SK-N-SH treated with all-trans-retinoic acid at 6 μM for 48 hours (cell line): ENCODE measurements at places on chromosomes 1 and 21.
A peak's percentile ranks its signal among the peaks of the same experiment; 100 is the strongest.

DNA sequence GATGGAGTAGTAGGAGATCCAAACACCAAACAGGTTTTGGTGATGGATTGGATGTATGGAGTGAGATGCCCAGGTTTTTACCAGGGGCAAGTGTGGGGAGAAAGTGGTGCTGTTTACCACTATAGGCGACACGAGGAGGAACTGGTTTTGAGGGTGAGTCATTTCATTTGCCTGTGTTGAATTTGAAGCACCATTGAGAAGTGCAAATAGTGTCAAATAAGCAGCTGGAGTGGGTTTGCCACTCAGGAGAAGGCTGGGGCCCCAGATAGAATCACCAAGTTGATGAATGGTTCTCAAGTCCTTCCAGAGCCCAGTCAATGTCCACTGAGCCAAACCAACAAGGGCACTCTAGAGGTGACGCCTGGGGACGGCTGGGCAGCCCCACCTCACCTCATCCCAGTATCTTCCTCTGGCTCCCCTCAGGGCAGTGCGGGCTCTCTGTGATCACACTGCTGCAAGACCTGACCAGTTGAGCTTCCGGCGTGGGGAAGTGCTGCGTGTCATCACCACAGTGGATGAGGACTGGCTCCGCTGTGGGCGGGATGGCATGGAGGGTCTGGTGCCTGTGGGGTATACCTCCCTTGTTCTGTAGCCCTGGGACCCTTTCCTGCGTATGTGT is 9.4 kb downstream of the RUSC1 start:
- ATAC-seq: no peak

- ATAC-seq: no peak
These were observed 6.8 kb downstream of the HES2 start for GRCh38 chr1:6412896-6413295.

- ATAC-seq: peak; percentile 86
These were observed 109.5 kb upstream of the SIM2 start for GRCh38 chr21:36589352-36589971.

GRCh38 chr1:111988377-111988742 is 1.1 kb downstream of the KCND3 start:
- ATAC-seq: no peak

DNA sequence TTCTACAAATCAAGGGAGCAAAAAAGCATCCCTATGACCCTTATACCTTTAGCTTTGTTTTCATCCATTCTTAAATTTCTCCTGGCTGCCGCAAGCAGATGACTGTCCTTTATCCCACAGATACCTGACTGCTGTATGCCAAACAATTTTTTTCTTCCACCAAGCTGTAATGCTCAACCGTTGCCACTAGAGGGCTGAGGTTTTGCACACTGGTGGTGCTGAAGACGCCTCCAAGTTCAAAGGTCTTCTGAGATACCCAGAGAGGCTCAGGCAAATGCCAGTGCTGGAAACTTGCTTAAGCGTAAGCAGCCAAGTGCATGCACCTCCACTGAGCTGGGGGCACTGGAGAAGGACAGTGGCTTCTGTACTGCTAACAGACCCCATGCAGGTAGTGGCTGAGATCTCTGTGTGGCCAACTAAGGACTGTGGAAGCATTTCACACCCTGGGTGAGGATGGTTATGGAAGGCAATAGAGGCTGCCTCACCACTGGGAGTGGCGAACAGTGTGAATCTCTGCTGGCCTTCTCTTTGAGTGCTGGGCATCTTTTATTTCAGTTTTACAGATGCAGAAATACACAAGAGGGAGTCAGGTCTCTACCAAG is 28.5 kb downstream of the CNIH3 start:
- ATAC-seq: peak; percentile 81

DNA sequence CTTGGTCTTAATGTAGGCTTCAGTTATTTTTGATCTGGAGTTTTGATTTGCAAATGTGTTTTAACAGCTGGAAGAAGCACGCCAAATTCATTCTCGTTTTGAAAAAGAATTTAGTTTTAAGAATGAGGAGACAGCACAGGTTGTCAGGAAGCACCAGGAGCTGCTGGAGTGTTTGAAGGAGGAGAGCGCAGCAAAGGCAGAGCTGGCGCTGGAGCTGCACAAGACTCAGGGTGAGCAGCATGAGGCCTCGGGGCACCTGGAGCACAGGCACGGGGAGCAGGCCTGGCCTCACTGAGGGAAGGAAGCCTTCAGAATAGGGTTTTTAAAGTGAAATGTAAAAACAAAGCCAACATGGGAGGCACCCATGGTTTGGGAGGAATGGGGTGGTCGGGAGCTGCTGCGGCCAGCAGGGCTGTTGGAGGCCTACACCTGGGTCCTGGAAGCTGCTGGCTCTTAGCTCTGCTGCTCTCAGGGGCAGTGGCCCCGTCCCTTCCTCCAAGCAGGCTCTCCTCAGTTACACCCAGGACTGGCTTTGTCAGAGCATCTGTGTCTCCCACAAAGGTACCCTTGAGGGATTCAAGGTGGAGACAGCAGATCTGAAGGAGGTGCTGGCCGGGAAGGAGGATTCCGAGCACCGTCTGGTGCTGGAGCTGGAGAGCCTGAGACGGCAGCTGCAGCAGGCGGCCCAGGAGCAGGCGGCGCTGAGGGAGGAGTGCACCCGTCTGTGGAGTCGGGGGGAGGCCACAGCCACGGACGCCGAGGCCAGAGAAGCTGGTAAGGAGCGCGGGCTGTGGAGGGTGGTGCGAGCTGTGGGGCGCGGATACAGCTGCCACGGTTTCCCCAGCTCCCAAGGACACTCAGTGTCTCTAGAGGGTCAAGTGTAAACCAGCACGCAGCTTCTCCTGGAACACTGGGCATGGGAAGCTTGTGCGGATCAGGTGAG is 66.9 kb downstream of the PCNT start:
- no peak for ATAC-seq

DNA sequence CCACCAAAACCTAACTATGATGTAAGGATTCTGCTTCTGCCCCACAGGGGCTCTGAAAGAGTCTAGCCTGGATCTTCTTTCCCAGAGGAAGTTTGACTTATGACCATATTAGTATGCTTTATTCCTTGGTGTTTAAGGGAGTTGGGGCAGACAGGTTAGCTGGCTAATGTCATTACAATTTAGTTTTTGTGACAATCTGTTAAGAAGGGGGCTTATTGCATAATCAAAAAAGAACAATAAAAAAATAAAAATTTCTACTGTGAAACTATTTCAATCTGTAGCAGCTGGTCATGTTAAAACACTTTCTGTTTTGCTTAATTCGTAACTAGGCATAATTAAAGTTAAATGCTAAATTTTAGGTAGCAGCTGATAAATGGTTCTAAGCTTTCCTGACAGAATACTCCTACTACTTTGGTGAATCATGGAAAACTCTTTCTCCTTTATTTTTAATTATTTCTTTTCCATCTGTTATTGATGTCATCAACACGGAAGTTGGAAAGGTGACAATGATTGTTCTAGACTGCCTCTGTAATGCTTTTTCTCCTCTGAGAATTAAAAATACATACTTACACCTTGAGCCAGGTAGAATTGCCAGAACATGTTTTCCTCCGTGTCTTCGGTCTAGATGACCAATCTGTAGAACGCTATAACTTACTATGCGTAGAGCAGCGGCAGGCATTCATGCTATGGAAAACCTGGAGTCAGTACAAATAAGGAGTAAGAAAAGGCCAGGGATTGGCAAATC is 18.6 kb downstream of the DYRK3 start:
- no peak for ATAC-seq

DNA sequence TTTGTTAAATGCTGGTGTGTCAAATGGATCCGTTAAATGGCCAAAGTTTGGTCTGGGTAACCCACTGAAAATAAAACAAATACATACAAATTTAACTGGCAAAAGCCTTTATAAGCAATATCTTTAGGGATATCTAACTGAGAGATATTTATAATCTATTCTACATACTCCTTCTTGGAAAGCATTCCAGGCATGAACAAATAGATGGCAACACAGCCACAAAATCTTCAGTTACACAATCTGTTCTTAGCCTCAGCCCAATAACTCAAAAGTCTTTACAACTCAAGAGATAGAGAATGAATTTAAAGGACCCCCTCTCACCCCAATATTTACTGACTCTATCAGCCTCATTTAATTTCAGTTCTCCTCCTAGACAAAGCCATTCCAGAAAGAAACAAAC is 58.7 kb downstream of the NRDC start:
- no peak for ATAC-seq

DNA sequence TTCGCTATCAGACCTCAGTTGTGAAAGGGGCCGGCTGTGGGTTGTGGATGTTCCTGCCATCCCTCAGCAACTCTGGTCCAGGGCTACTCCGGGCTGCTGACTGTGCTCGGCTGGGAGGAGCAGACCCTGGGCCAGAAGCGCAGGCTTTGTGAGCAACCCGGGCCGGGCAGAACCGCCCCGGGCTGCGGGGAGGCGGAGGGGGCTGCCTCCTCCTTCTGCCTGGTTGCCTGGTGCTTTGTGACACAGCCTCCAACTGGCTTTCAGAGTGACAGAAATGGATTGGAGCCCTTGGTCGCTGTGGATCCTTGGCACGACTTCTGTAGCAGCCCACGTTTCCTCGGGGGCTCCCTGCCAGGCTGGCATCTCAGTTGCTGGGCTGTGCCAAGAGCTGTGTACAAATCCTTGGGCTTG is 10.0 kb downstream of the DRAXIN start:
- ATAC-seq: peak; percentile 64

- ATAC-seq: peak; percentile 30; the same call in 2 of the 3 replicates
These were observed 62.3 kb downstream of the RUNX1 start for GRCh38 chr21:34986561-34987500.

DNA sequence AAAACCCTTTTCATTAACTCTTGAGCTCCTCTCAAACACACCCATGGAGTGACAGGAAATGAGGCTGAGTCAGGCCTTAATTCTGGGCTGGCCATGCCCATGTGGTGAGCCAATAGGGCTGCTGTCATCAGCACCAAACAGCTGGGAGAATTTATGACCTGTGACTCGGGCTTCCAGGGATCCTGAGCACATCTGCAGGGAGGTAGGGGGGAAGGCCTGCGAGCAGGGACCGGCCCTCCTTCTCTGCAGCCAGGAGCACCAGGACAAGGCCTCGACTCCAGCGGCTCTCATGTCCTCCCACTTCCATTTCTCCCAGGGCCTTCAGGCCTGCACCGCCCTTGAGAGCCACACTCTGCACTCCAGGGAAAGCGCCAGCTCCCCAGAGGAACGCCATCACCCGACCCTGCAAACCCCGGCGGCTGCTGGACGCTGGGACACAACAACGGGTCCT is 14.6 kb downstream of the RIPK4 start:
- peak; percentile 69 for ATAC-seq

DNA sequence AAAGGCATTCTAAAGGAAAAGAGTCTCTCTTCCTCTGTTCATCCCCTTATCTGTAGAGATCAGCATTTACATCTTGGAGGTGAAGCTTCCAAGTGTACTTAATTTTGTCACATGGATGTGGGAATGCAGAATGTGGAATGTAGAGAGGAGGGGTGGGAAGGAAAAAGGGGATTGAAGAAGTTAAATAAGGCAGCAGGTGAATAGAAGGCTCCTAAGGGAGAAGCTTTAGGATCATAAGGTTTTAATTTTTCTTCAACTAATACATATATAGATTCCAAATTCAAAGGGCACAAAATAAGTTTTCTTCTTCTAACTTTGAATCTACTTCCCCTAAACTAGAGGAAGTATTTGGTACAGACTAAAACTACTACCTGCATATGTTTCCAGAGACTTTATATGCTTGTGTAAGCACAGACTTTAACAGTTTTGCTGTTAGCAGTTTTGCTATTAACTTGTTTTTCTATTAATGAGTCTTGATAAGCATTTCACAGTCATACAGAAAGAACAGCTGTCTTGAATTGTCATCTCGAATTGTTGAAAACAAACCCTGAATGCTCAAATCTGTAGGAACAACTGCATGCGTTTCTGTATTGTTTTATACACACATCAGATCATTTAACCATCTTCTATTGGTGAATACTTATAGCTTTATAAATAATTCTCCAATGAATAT is 12.7 kb downstream of the TENT5C start:
- no peak for ATAC-seq

DNA sequence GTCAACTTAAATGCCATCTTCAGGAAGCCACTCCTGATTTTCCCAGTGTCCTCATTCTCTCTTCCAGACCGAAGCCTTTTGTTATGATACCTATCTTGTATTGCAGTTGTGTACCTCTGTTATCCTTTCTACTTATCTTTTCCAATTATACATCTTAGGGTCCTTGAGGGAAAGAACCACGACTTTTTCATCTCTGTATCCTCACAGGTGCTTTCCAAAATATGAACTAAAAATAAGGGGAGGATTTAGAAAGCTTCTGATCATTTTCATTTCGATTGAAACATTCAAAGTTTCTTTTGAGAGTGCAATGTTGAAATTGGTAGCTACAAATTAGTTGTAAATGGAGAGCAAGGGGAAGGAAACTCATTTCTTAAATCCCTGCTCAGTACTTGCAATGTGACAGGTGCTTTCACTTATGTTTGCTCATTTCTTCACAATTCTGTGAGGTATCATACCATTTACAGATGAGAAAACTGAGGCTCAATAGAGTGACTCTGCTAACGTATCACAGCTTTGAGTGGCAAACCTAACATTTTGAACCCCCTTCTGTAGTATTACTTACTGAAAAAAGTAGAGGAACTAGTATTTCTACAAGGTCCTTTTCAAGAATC is 24.2 kb downstream of the SLC19A2 start:
- ATAC-seq: no peak

GRCh38 chr1:218123968-218124367 is 161.1 kb upstream of the RRP15 start:
- no peak for ATAC-seq

DNA sequence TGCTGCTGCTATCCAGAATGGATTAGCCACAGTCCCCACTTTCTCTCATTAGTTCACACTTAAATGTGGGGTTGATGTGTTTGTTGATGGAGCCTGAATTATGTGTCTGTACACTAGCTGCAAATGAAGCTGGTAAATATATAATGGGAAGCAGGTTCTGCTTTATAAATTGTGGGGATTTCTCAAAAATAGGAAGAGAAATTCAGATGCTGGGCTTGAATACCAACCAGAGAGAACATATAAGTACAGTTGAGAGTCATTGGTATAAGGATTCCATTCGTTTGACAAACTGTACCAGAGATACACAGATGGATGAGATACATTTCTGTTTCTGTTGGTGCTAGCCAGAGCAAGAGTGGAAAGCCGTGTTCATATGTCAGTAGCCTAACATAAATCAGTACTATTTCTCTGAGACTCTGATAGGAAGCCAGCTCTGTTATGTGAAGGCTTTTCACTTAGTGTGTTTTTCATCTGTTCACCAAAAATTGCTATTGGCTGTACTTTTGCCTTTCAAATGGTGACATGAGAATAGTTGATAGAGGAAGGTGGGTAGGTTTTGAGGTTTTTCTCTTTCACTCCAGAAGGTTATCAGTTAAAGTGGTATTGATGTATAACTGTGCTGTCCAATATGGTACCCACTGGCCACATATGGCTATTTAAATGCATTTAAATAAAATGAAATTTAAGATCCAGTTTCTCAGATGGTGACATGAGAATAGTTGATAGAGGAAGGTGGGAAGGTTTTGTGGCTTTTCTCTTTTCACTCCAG is 15.6 kb downstream of the SMG7 start:
- ATAC-seq: no peak

- no peak for ATAC-seq
These were observed 11.7 kb downstream of the DSCAM start for GRCh38 chr21:40835184-40835694.
